ENCODE measurements at places on chromosomes 2 and 18.

DNA sequence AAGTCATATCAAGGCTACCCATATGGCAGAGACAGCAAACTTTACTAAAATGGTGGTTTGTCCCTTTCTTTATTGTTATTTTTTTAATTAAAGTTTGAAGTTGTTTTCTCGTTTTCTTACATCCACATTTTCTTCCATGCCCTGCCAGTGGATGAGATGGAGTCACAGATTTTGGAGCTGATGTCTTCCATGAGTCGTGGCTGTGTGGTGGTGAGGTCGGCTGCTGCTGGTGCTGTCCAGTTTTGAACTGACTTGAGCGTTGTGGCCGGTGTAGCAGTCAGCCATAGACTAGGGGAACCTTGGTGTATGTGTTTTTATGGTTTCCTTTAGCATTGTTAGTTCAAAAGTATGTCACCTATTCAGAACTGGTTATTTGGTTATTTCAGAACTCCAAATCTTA is 182.8 kb downstream of the SH3RF3 start:
- DNase-seq = no peak

GRCh38 chr2:174878537-174879147 is 114.4 kb upstream of the CHRNA1 start:
- peak; percentile 67 for DNase-seq

DNA sequence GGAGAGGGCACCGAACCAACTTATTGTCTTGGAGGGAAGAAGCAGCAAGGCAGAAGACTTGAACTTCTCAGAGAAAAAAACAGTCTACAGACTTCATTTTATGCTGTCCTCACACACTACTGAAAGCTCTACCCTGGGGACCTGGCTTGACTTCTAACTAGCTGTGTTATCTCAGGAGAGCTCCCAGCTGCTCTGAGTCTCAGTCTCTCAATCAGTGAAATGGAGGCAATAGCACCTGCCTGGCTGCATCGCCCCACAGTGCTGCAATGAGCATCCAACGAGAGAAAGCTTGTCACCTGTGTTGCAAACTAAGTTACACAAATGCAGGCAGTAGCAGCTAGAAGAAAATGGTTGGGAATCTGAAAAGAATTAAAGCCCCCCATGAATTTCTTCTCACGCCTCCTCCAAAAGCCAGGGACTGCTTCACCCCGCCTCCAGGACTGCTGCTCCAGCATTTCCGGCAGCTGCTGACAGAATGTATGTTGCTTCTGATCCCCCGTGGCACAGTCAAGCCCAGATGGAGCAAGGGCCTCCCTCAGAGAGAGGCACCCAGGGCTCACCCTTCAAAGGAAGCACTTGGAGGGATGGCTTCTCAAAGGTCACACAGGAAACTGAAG is 116.3 kb downstream of the BCL11A start:
- DNase-seq = no peak

DNA sequence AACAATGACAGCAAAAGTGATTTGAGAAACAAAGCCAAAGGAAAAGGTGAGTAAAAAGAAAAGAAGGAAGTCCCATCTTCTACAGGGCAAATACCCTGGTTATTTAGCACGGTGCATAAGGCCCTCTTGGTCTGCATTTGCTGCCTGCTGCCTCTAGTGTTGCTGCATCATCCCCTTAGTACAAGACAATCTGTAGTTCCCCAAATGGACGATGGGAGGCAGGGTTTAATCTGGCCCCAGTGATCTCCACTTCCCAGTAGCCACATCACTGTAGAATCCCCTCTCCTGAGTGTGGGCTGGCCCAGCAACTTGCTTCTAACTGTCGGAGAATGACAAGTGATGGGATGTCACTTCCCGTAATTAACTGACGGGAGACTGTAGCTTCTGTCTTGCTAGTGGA is 85.1 kb downstream of the CTAGE1 start:
- no peak for DNase-seq

DNA sequence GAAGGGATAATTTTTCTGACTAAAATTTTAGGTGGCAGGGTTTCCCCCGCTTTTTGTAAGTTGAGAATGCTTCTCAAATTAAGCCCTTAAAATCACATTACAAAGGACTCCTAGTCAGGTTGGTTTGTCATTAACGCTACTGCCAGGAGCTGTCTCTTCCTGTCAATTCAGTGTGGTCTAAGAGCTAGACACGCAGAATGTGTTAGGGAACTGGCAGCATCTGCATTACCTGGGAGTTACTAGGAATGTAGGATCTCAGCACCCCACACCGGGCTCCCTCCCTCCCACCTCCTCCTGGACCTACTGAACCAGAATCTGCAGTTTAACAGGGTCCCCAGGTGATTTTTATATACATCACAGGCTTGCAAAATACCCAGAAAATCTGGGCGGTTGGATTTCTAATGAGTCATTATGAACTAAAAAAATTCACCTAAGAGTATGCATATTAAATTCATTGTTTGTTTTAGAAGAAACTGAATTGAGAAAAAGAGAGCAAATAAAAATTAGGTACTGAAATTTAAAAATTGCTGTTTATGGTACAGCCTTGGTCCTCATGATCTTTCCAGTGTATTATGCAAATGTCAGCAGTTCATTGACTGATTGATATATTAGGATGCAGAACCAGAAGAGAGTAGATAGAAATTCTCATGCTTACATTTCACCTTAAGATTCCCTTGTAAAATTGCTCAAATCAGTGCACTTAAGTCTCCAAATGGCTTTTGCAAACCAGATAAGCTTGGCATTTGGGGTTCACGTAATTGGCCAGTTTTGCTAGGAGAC is 130.9 kb upstream of the ITGA6 start:
- no peak for DNase-seq
